Hepatocyte (in vitro differentiated cells): ENCODE measurements at places on chromosomes 16 and 17.

DNA sequence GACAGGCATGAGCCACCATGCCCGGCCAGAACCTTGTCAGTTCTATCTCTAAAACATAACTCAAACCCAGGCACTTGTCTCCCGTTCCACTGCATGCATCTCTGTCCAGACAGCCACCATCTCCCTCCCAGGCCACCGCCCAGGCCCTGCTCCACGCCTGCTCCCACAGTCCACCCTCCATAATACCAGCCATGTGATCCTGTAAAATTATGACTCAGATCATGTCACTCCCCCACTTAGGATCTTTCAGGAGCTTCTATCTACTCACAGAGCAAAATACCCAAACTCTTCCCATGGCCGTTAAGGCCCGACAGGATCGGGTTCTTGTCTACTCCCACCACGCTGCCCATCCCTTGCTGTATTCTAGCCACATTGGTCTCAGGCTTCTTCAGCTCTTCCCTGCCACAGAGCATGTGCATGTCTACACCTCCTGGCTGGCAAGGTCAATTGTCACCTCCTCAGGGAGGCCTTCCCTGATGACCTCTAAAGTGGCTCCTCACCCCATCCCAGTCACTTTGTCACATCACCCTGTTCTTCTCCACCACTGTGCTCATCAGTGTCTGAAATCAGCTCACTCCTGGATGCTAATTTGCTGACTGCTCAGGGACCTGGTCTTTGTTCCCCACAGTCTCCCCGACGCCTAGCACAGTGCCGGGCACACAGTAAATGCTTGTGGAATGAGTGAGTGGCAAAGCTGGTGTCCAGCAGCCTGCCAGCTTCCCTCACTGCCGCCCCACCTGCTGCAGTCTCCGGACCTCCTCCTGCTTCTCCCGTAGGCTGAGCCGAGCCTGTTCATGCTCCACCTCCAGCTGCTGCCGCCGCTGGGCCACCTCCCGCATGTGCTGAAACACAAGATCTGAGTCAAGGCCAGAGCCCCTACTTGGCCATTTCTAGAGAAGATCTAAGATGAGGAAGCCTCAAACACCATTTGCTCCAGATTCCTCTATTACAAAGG, 6.7 kb downstream of the TSPOAP1 start:
- DNase-seq: no peak

GRCh38 chr17:62781356-62781755, 26.8 kb downstream of the MARCHF10 start:
- DNase-seq: no peak

DNA sequence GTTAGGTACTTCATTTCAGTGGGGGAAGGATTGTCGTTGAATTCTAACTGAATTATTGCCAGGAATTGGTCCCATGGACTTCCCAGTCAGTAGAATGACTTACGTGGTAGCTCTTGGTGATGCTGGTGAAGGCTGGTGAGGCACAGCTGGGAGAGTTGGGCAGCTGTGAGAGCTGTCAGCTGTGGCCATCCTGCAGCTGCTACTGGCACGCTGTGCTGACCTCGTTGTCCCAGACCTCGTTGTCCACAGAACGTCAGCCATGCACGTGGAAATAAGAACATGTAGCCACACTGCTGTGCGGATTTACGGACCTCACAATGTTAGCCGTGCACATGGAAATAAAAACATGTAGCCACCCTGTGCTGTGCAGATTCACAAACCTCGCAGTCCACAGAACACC, 102.3 kb downstream of the NPIPB11 start:
- no peak for DNase-seq

GRCh38 chr16:49587511-49587910, 213.9 kb downstream of the C16orf78 start:
- DNase-seq: no peak

- DNase-seq: no peak
Measured at GRCh38 chr17:82237746-82238471, 9.1 kb downstream of the SLC16A3 start.

DNA sequence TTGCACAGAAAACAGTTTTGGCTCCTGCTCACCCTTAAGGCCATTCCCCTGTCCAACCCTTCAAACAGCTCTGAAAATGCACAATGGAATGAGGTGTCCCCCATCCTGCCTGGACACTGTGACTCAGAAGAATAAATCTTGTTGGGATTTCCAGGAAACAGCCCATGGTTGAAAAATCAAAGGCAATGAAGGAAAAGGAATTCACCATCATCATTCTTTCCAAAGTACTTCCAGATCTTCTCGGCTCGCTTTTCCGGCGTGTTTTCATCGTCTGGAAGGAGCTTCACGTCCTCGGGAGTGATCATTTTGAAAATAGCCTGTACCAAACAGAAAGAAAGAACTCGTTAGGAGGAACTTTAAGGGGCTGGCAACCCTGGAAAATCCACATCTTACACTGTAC, 4.3 kb downstream of the RCVRN start:
- DNase-seq: no peak

GRCh38 chr17:13967416-13967815, 101.9 kb upstream of the COX10 start:
- DNase-seq: no peak

DNA sequence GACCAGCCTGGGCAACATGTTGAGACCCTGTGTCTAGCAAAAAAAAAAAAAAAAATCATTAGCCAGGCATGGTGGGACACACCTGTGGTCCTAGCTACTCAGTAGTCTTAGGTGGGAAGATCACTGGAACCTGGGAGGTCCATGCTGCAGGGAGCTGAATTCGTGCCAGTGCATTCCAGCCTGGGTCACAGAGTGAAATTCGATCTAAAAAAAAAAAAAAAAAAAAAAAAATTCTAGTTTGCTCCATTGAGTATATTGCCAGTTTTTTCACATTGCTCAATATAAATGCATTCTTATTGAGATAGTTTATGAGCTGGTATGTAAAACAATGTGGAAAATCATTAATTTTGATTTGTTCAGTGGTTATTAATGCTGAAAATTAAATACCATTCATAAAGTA, 52.0 kb downstream of the ABHD15 start:
- no peak for DNase-seq

- DNase-seq: no peak
Measured at GRCh38 chr17:43003542-43004172, 2.9 kb upstream of the IFI35 start.

GRCh38 chr16:73152386-73153125, 104.6 kb upstream of the ZFHX3 start:
- DNase-seq: peak; percentile 32

- DNase-seq: no peak
Measured at GRCh38 chr16:17977260-17977659, 359.3 kb downstream of the NPIPA8 start.

GRCh38 chr16:73725156-73725555, 571.5 kb upstream of the PSMD7 start:
- no peak for DNase-seq

DNA sequence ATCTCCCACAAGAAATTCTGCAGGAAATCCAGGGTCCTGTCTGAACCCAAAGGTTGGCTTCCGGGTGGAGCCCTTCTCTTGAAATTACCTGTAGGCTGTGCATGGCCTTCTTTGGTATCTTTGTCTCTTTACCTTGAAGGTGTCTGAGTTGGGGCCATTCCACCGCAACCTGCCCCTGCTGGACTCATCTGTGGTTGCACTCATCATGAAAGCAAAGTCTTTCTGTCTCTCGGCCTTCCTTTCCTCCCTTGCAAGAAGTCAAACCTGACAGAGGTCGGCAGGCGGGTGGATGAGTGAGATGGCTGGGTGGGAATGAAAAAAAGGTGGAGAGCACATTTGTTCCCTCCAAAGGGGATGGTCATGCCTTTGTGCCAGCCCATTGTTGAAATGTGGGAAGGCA, 25.1 kb downstream of the SALL1 start:
- no peak for DNase-seq

DNA sequence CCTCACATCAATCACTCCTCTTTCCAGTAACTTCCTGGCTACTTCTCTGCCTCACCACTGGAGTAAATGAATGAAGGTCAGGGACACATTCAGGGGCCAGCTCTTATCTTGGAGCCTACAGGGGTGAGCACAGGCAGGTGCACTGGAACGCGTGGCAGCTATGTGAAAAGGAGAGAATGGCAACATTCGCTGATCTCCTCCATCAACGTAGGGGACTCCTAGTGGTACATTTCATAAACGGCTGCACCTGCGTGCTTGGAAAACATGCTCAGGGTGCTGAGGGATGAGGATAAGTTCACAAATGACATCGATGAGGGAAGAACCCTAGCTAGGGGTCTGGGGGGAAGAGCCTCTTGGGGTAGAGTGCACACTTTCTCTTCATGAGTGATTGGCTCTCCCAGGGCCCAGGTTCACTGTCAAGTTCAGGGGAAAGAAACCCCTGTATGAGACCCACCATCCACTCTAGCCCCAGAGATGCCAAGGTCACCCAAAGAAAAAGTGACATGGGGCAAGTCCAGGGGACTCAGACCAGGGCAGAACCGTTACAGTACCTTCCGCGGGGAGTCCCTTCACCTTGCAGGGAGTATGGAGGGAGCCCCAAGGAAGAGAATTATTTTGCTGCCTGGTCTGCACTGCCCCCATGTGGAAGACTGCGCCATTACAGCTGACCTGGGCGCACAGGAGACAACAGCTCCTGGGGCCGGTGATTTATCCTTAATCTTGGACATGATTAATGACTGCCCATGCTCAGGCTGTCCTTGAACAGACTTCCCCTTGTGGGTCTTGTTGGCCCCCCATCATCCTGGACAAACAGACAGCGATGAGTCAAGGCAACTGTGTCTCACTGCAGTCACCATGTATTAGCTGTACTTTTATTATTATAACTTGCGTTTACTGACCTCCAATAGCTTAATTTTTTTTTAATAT, 30.1 kb downstream of the VAC14 start:
- DNase-seq: peak; percentile 72

DNA sequence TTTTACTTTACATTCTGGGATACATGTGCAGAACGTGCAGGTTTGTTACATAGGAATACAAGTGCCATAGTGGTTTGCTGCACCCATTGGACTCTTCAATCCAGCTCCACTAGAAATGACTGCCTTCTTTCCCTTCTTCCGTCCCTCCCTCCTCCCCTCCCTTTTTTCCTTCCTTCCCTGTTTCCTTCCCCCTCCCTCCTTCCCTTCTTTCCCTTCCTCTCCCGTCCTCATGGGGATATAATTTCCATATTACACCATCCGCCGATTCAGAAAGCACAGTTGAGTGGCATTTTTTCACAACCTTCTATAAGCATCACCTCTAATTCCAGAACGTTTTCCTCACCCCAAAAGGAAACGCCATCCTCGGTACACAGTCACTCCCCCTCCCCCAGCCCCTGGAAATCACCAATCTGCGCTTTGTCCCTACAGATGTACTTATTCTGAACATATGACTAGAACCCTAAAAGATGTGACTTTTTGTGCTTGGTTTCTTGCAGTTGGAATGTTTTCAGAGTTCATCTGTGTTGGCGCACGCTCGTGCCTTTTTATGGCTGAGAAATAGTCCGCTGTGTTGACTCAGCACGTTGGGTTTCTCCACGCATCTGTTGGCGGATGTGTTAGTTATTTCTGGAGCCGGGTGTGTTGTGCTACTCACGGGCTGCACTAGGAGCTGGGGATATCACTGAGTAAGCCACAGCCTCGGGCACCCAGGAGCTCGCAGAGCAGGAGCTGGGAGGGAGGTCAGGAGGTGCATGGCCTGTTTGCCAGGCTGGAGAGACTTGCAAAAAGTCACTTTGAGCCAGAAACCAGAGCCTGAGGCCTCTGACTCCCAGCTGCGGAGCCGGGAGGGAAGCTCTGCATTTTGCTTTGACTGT, 336.4 kb downstream of the SEC14L1 start:
- peak; percentile 88 for DNase-seq

GRCh38 chr17:63699638-63700527, at the start of gene LIMD2:
Gene LIMD2, minus strand, starts transcription at chr17:63700125. Its CDS starts 827 bp downstream, at chr17:63699298.
- DNase-seq: peak; percentile 62

- no peak for DNase-seq
Measured at GRCh38 chr16:75584108-75584507, 17.9 kb downstream of the GABARAPL2 start.

DNA sequence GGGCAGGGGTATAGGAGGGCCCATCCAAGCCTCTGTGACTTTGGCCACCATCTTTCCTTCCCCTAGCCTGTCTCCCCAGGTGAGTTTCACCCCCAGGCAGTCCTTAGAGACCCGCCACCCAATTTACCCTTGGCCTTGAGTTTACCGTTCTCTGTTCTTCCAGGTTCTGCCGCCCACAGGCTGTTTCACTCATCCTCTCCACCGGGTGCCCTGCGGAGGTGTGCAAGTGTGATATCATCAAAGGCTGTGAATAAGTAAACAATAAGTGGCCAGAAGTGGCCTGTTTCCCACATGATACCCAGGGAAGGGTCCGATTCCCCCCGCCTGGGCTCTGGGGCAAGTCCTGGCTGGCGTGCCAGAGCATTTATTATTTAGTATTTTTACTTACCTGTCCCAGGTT, 15.1 kb upstream of the TLCD3B start:
- no peak for DNase-seq

DNA sequence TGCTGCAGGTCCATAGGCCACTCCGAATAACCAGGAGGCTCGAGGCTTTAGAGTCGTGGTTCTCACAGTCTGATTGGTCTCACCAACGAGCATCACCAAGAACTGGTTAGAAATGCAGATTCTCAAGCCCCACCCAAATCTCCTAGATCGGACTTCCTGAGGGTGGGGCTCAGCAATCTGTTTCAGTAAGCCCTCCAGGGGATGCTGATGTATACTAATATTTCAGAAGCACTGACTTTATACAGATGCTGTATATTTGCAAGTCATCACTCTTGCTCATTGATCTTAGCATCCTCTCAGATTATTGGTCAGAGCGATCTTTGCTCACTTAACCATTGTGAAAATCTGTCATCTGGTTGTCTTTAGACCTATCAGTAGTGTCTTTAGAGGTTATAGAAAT, 4.4 kb upstream of the VAC14 start:
- no peak for DNase-seq

DNA sequence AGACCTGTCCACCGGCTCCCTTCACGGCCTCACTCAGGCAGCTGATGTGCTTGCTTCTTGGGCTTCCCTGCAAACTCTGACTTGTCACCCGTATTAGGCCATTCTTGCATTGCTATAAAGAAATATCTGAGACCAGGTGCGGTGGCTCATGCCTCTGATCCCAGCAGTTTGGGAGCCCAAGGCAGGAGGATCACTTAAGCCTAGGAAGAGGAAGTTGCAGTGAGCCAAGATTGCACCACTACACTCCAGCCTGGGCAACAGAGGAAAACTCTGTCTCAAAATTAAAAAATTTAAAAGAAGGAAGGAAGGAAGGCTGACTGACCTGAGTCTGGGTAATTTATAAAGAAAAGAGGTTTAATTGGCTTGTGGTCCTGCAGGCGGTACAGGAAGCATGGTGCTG, 17.0 kb downstream of the SOST start:
- no peak for DNase-seq

- DNase-seq: no peak
Measured at GRCh38 chr17:69236946-69237345, 8.3 kb upstream of the ABCA10 start.
